Stimulated activated CD8-positive, alpha-beta memory T cell treated with anti-CD3 and anti-CD28 coated beads, Interleukin-7, amount 100 ng/mL, for 48 hours (primary cell): ENCODE measurements at places on chromosomes 4 and X.

- no peak for DNase-seq
Measured at GRCh38 chr4:47031011-47031678, at the start of gene GABRB1. Gene GABRB1 (plus strand): TSS chr4:47031567.

- no peak for DNase-seq
Measured at GRCh38 chr4:82623121-82623683, 61.4 kb upstream of the TMEM150C start.

DNA sequence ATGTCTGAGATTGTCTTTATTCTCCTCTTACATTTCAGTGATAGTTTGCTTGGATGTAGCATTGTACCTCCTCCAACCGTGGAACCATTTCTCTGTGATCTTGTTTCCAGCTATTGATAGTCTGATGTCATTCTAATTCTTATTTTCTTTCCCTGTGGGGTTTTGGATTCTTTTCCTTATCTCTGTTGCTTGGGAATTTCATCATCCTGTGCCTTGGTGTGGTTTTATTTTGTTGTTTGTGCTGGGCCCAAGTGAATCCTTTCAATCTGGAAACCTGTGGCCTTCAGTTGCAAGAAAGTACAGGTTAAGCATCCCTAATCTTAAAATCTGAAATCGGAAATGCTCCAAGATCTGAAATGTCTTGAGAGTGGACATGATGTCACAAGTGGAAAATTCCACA is 22.0 kb downstream of the MSX1 start:
- DNase-seq: no peak

- no peak for DNase-seq
Measured at GRCh38 chr4:143023239-143023918, 161.3 kb upstream of the USP38 start.
